NCI-H146 (cell line): ENCODE measurements at places on chromosomes 2 and 18.

- peak; percentile 35 for DNase-seq
These were observed 5.0 kb upstream of the DGKD start for GRCh38 chr2:233349005-233349998.

DNA sequence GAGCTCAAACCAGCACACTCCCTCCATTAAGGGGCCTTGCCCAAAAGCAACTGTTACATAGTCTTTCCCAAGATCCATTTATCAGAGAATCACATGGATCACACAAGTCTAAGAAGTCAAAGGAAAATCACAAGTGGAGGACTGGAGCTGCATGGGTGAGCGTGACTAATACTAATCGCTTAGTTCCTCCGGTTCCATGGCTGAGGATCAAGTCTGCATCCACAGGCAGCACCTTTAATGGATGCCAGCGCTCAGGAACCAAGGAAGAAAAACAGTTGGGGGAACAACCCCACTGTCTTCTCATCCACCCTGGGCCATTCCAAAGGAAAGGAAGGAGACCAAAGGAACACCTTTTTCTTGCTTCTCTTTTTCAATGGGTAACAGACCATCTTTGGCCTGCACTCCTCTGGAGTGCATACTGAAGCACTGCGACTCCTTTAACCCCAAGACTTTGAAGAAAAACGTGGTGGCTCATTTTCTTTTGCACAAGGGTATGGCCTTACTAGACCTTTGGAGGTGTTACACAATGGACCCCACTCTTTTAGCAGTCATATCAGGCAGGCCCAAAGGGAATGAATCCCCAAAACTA, 9.2 kb upstream of the WDR33 start:
- DNase-seq, result no peak

- peak; percentile 71 for DNase-seq
These were observed at the start of gene DNER for GRCh38 chr2:229714080-229714735. Gene DNER (minus strand): TSS chr2:229714555. CDS start chr2:229714423, 132 bp downstream.

GRCh38 chr2:105407946-105408743, 9.3 kb upstream of the FHL2 start:
- no peak for DNase-seq

GRCh38 chr2:236686561-236686960, 116.9 kb downstream of the ACKR3 start:
- no peak for DNase-seq

DNA sequence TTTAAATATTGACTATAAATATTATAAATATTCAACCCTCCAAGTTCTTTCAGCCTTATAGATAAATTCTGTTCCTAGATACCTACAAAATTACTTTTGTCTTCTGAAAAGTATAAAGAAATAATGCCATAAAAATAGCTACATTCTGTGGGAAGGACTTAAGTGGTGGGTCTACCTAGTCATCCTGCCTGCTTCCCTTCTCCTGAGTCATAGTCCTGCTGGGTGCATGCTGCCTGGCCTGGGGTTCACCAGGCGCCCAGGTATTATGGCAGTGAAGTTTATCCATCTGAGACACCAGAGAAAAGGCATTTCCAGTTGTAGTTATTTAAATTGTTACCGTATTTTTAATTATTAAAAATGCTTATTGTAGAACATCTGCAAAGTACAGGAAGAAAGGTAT, 167.5 kb downstream of the SLC39A10 start:
- no peak for DNase-seq

DNA sequence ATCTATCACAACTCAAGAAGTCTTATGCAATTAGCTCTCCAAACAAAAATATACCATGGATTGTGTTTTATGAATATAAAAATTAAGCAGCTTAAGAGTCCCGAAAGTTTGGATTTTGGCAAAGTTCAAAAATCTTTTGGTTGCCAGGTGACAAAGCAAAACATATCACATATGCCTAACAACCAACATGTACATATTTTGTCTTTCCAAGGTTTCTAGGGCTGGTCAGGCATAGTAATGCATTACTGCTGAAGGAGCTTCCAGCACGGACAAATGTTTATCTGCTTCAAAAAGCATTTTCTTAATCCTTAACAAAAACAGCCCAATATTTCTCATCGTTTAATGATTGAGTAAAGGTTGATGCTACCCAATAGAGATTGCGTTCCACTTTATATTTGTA, 1327.1 kb upstream of the ZEB2 start:
- no peak for DNase-seq

- DNase-seq, result no peak
These were observed 2.2 kb upstream of the PLB1 start for GRCh38 chr2:28493636-28494035.

DNA sequence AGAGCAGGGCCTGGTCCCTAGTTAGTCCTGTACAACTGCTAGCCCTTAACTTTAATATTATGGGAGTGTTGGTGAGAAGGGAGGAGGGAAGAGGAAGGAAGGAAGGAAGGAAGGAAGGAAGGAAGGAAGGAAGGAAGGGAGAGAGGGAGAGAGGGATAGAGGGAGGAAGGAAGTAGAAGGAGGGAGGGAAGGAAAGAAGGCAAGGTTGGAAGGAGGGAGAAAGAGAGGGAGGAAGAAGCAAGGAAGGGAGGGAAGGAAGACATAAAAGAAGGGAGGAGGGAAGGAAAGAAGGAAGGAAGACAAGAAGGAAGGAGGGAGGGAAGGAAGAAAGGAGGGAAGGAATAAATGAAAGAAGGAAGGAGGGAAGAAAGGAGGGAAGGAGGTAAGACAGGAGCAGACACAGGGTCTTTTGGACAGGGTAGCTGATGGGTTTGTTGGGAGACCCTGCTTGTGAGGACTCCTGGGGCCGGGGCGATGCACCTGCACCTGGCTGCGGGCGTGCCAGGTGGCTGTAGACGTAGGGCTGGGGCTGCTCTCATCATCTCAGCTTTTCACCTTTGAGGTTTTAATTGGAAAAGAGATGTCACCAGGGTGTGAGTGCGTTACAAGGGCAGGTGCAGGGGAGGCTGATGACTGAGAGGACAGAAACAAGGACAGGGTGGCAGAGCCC, 5.9 kb upstream of the POMC start:
- DNase-seq, result peak; percentile 82

- DNase-seq, result no peak
These were observed 89.1 kb downstream of the SCN2A start for GRCh38 chr2:165328272-165328671.

- DNase-seq, result no peak
These were observed 392.6 kb downstream of the HRH4 start for GRCh38 chr18:24853076-24853475.

DNA sequence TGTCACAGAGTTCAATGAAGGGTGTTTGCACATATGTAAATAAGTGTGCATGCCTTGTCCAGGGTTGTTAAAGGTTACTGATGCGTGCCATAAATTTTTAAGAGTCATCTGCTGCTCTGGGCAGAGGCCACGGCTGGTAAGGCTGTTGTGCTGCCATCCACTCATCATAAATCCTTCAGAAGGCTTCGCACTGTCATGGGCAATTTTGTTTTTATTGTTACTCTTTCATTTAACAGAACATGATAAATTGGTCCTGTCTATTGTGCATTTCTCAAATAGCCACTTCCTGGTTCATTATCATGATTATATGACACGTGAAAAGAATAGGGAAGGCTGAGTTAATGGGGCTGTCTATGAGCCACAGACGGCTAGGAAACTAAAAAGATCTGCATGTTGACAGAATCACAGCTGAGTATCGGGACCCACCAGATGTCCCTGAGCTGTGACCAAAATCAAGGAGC, 634.3 kb upstream of the SOX11 start:
- peak; percentile 93 for DNase-seq

DNA sequence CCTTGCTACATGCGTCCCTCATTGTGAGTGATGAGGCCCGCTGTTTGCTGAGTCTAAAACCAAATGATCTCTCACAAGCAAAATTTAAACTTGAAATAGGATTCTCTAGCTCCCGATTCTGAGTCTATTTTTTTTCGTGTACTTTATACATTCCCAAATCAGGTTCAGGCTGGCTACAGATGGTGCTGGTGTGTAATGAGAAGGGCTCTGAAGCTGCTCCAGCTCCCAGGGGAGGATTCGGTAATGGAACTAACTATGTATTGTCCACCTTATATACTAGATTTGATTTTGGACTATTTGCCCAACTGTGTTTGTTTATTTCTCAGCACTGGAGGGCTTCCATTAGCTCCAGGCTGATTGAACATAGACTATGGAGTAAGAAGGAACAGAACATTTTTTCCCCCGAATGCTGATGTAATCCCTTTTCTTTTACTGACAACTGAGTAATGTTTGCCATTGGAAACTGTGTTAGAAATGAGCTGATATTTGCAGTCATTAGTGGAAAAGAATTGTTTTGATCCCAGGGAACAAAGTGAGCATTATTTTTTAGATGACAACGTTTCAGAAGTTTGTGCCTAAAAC, 274.0 kb upstream of the FIGN start:
- DNase-seq, result no peak

DNA sequence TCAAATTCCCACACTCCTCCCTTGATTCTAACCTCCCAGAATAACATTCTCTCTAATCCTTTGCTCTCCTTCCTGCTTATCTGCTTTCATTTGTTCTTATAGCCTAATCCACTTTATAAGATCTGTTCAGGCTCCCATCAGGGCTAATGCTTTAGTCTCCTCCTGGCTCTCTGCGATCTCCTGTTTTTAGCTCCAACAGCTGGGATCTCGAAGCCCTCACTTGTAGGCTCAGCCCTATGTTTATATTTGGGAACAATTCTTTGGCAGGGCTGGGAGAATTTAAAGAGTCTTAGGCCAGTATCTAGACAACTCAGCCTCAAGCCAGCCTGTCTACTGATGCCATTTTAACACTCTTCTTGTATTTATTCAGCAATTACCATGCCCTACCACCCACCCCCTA, 27.2 kb upstream of the RAPH1 start:
- no peak for DNase-seq

GRCh38 chr2:19503406-19503805, 145.0 kb upstream of the OSR1 start:
- DNase-seq, result no peak

- DNase-seq, result no peak
These were observed 141.6 kb downstream of the HDAC4 start for GRCh38 chr2:239259173-239259572.

DNA sequence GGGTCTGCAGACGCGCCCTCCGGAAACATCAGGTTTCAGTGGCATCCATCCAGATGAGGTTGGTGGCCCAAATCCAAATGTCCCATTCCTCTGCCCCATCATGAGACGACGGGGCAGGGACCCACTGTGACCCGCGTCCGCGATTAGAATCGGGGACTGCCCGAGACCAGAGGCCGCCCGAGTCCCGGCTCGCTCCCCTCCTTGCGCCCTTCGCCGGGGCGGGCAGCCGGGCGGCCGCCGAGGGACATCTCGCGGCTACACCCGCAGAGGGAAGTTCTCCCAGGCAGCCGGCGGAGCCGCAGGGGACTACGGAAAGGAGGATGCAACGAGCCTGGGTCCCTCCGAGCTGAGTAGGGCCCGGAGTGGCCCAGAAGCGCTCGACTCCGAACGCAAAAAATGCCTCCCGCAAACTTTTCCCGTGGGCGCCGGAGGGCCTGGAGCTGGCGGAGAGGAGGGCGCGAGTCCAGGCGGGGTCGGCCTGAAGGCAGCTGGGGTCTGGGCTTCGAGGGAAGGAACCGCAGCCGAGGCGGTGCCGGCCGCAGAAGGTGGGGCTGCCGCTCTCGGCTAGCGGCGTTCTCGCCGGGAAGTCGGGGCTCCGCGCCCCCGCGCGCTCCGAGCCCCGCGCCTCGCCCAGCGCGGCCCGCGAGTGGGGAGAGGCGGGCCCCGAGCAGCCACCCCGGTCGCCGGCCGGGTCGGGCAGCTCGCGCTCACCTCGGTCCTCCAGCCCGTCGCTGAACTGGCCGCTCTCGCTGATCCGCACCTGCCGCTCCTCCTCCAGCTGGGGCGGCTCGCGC, 580 bp downstream of the TMEM163 start:
- DNase-seq, result peak; percentile 74

DNA sequence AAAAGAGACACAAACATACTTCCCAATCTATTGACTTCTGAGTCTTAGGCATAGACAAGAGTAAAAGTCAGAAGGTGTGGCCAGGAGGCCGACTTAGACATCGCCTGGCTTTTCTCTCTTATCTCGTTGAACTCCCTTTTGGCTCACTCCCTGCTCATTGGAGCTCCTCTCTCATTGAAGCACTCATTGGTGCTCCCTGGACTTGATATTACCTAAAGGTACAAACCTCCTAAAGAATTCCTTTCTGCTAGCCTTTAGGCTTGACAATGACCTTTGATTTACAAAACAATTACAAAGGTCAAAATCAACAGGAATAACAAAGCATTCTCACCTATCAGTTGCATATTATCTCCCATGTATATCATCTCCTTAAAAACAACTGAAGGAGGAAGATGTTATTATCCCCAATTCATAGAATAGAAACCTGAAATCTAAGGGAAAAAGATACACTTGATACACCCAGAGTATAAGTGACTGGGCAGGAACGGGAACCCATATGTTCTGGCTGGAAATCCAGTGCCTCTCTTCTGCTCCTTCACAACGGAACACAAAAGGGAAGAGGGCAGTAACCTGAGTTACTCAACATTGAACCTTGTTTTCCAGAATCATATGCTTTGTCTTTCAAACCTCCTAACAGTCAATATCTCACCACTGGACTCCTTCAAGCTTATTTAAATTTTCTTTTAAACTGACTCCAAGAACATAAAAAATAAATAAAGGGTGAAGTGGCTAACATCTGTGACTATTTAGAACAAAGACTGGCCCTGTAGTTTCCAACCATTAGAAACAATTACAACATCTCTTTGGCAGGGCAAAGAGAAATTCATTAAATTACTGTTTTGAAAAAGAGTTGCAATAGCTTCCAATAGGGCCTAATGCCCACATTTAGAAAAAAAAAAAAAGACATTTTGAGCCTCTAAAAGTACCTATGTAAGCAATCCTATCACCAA, 1247.9 kb downstream of the LRP1B start:
- no peak for DNase-seq

DNA sequence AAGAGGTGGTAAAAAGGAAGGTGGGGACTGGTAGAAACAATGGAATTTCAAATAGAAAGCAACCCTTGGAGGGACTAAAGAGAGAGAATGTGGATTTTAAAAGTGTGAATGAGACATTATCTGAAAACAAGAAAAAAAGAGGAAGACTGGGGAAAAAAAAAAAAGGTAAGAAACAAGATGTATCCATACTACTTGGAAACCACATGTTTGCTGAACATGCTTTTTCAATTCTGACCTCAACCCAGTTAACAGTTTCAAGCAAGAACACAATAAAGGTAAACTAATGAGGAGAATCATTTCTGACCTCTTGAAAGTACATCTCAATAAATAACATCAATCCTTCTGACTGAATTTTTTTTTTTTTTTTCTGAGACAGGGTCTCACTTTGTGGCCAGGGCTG, 2.6 kb downstream of the FARSB start:
- DNase-seq, result no peak

DNA sequence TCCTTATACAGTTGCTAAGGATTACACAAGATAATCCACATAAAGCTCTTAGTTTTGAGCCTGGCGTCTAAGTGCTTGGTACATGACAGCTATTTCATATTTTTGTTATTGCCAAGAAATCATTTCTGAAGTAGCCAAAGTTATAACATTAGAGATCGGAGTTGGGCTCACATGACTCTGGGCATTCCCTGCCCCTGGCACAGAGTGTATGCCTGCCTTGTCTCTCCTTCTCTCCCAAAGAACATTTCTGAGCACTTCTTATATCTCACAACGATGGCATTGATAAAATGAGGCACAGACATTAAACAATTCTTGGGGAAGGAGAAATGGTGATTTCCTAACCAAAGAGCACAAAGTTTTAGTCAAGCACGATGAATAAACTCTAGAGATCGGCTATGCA, 87.7 kb upstream of the DDX18 start:
- no peak for DNase-seq

GRCh38 chr2:37013315-37013641, 46.9 kb upstream of the STRN start:
- no peak for DNase-seq

- no peak for DNase-seq
These were observed 519.2 kb upstream of the SPHKAP start for GRCh38 chr2:228700638-228701037.
